ENCODE measurements at places on chromosomes 4 and X.

- DNase-seq: no peak
Observed at GRCh38 chrX:68978255-68978654, 149.4 kb downstream of the EFNB1 start.

GRCh38 chr4:176044589-176044951, 21.1 kb upstream of the WDR17 start:
- DNase-seq: no peak

DNA sequence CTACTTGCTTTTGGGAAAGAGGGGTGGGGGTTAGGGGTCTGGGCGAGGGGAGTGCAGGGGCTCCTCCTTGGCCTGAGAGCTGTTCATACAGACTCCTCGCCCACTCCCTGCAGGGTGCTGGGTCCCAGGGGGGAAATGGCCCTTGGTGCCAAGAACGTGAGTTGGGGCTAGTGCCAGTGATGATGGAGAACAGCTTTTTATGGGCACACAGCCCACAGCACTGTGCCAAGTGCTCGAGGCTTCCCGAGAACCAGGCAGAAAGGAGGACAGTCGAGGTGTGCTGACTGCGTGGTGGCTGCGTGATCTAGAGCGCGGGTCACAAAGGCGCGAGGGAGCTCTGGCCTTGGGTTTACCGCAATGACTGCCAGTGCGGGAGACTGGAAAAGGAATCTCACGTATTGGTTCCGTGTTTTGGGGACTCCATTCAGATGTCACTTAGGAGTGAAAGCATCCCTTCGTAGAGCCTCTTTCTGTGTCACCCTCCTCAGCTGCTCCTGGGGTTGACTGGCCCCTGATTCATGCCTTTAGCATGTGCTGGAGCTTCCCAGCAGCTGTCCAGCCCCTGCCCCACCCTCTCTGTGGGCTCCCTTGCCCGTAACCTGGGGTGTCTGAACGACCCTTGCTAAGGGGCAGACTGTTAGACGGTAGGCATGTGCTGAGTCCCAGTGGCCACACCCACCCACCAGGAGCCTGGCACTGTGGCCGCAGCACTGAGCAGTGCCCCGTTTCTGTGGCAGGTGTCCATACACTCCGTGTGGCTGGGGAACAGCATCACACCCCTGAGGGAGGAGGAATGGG, 20.9 kb upstream of the MSANTD1 start:
- DNase-seq: no peak

- no peak for DNase-seq
Observed at GRCh38 chrX:153633607-153634180, 13.3 kb upstream of the DUSP9 start.

- DNase-seq: no peak
Observed at GRCh38 chrX:101370888-101371504, 15.0 kb downstream of the BTK start.

DNA sequence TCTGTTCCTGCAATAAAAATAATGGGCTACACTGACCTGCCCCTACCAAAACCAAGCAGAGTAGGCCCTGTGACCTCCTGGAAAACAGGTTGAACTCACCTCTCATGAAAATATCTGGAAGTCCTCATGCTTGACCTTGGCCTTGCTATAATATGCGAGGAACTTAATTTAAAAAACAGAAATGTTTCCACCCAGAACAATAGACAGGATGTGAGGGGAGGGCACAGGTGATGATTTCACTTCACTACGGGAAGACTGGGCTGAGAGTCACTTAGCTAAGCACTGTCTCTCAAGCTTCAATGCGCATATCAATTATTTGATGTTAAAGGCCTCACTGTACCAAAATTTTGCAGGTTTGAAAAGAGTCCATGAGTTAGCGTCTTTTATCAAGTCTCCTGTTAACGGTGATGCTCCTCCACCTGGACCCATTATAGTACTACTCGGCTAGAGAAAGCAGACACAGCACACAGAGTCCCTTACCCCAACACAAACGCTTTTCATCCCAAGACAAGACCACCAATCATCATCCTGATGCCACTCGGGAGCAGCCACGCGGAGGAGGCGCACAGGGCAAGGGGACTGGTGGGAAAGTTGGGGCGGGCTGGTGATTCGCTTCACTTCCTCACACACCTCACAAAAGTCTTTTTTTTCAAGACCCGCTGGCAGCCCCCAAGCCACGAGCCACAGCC, 25.9 kb downstream of the ZNF721 start:
- no peak for DNase-seq

GRCh38 chr4:166091146-166091545, 218.1 kb downstream of the TLL1 start:
- DNase-seq: no peak

GRCh38 chr4:24473309-24473721, 111.0 kb downstream of the DHX15 start:
- no peak for DNase-seq

DNA sequence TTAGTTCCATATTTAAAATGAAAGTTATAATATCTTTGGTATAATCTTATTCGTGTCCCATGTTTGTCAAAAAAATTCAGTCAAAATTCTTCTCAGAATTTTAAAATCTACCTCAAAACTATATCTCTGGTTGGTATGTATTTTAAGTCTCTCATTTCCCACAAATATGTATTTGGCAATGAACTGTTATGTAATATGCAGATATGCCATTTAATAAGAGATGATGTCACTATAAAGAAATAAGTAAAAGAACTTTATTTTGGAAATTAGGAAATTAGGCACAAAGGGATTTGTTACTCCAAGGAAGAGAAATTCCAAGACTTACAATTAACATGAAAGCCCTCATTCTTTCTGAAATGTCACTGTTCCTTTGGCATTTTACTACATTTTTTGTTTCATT, 15.3 kb downstream of the SNCA start:
- no peak for DNase-seq

GRCh38 chrX:78517124-78517523, 142.0 kb downstream of the RTL3 start:
- DNase-seq: no peak

- DNase-seq: no peak
Observed at GRCh38 chrX:70455366-70456202, 10.9 kb downstream of the DLG3 start.

DNA sequence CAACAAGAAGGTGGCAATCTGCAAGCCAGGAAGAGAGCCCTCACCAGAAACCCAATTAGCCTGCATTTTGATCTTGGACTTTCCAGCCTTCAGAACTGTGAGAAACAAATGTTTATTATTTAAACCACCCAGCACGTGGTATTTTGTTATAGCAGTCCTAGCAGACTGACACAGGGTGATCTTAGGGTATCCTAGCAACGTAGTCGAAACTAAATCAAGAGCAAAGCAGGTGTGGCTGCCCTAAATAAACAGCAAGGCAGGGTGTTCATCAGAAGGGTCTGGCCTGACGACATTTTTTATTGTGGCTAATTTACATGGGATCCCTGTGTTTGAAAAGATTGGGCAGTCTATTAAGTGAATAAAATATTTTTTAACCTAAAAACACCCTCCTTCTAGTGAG, 198.8 kb downstream of the VEGFC start:
- DNase-seq: no peak

DNA sequence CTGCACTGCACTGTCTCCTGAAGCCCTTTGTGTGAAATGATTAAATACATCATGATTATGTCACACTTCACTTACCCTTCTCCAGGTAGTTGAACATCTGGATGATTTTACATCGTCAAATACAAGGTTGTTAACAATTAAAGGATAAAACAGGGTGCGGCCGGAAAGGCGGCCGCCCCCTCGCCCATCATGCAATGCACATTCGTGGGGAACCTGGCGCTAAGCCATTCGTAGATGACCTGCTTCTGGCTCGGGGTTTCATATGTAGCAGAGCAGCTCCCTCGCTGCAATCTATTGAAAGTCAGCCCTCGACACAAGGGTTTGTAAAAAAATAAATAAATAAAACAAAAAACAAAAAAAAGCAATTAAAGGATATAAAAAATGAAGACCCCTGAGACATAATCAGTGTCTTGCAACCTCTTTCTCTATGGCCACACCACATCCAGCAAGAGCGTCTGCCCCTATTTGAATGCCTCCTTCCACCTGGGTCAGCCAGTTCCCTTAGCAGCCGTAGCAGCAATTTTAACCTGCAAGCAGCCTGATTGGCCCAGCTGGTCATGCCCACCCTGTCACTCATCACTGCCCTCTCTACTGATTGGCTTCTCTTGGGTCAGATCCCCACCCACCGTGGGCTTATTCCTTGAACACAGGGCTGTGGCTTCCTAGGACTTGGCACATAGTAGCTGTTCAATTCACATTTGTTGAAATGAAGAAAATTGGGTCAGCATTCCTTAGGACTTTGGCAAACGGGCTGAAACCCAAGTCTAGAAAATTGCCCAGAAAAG, 147.8 kb upstream of the PSAPL1 start:
- no peak for DNase-seq

DNA sequence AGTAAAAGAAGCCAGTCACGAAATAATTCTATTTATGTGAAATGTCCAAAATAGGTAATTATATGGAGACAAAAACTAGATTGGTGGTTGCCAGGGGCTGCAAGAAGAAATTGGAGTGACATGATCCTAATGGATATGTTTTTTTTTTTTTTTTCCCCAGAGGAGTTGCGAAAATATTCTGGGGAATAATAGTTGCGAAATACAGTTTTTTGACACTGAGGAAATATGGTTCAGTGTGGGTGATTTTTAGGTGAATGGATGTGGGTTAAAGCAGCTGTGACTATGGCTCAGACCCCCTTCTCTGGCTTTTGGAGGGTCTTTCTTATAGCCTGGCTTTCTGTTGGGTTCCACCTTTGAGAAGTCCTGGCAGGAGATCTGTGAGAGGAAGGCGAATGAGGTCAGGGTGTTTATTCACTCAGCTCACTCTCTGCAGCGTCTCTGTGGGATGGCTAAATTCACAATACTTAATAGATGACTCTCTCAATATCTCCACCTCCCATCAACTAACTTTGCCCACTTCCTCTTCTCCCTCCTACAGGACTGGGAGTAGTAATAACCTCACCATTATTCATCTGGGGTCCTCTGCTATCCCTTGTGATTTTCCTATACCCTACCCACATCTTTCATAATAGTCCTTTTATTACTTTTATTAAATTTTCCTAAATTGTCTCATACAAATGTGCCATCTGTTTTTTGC, 15.3 kb upstream of the RAB9B start:
- no peak for DNase-seq

- DNase-seq: no peak
Observed at GRCh38 chr4:183343730-183344129, 21.5 kb upstream of the CLDN24 start.

- no peak for DNase-seq
Observed at GRCh38 chr4:74619931-74620702, 174.2 kb downstream of the BTC start.
